ENCODE measurements at places on chromosomes 1 and 21.

GRCh38 chr1:32786856-32787255 is 30.3 kb downstream of the YARS1 start:
- no peak for DNase-seq

DNA sequence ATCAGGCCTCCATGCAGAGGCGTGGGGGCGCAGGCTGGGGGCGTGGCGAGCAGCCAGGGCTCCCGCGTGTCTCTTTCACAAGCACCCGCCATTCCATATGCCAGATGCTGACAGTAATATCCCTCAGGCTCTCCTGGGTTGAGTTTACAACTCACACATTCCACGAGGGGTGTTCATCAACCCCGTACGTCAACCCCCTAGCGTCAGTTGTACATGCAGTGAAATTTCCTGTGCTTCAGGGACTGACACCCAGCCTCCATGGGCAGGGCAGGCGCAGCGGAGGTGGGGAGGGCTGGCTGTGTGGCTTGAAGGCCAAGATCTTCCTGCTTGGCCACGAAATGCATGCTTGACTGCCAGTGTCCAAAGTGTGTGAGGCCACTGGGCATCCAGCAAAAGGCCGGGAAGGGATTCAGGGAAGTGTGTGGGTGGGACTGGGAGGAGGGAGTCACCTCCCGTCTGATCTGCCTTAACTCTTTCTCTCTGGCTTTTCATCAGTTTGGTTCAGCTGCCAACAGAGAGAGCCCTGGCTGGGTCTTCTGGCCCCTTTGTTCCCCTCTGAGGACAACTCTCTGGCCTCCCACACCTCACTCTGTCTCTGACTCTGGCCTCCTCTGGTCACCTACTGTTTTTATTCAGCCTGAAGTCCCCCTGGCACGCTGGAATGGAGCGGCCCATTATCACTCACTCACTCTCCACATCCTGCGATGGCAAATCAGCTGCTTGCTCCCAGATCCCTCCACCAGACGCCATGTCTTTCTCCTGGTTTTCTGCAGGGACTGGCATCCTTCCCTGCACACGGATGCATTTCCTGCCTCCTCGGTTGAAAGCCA is 33.8 kb downstream of the CLIC6 start:
- DNase-seq: no peak

DNA sequence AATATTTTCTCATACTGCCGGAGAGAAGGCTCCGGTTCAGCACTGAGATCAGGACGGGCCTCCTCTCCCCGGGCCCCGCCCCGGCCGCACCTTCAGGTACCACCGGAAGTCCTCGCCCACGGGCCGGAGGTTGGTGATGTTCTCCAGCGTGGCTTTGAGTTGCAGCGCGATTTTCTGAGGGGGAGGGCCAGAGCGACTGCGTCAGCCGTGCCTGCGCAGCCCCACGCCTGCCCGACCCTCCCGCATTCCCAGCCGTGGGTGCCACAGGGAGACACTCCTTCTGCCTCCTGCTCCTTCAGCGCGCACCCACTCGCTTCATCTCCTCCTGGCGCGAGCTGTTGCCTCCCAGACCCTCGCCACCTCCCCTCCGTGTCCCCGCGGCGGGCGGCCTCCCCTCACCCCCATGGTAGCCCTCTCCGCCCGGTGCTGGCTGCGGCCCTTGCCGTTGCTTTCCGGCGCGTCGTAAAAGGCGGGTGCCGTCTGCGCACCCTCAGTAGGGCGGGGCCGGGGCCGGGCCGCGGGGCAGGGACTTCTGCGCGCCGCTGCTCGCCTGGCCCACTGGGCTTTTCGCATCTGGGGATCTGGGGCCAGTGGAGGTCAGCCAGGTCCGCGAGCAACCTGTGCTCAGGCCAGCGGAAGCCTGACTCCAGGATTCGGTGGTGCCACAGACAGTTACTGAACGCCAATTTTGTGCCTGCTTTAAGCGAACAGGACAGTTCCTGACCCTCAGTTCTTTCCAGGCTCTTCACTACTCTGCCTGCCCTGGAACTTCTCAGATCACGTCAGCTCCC is at the start of gene CZIB:
TSS of gene CZIB (minus strand) at position 464 of the 791 bp plus-strand sequence. CDS start at position 405, 59 bp downstream.
- DNase-seq: peak; percentile 88

GRCh38 chr21:35414507-35415139 is 365.5 kb upstream of the RUNX1 start:
- no peak for DNase-seq

- DNase-seq: no peak
These were observed 7.9 kb upstream of the SRP9 start for GRCh38 chr1:225769687-225770086.
